ENCODE measurements at places on chromosomes 13 and 19. TPM values are rescaled to one million over a fixed set of nuclear protein-coding genes. Genes with fewer than 3 reads are reported as not detected.

GRCh38 chr19:29263305-29264135, 50.6 kb upstream of the UQCRFS1 start:
- DNase-seq: no peak

The PRTN3 gene
- 28.9 TPM for total RNA-seq

DNA sequence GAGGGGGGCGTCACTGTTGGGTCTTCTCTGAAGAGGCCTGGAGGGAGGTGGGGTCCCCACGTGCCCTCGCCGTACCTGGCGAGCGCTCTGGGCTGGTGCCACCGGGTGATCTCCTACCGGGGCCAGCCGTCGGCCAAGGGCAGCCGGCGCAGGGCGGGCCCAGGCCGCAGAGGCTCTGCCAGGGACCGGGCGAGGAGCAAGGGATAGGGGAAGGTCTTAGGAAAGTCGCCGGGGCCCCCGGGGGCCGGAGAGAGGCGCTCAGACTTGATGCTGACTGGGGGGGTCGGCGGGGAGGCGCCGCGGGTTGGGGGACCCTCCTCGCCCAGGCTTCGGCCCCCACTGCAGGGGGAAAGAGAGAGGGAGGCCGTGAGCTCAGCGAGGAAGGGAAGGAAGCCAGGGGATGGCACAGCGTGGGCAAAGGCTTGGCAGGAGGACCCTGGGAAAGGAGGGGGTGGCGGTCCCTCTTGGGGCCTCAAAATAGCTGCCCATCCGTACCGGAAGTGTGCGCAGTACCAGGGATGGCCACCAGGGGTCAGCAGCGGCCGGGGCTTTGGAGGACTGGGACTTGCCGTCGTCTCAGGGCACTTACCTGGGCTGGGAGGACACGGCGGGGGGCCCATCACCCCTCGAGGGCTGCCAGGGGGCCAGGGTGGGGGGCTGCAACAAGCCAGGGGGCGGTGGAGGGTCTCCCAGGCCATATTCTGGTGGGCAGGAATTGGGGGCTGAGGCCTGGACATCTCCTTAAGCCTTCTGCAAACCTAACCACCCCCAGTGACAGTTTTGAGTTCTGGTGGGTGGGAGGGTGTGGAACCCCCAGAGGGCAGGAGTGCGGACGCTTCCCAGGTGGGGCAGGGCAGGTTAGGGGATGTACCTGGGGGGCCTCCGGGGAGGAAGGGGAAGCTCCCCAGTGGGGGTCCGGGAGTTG, 7.7 kb upstream of the TMEM161A start:
- peak; percentile 53 for DNase-seq

GRCh38 chr13:95679722-95680121, 2.8 kb downstream of the DNAJC3 start:
- DNase-seq: no peak

- DNase-seq: no peak
Measured at GRCh38 chr13:66859934-66860877, 369.9 kb downstream of the PCDH9 start.

GRCh38 chr19:54189145-54189734, at the start of gene MBOAT7:
Gene MBOAT7 (minus strand): TSS chr19:54189580. CDS start chr19:54188508, 1,072 bp downstream.
- DNase-seq: no peak

DNA sequence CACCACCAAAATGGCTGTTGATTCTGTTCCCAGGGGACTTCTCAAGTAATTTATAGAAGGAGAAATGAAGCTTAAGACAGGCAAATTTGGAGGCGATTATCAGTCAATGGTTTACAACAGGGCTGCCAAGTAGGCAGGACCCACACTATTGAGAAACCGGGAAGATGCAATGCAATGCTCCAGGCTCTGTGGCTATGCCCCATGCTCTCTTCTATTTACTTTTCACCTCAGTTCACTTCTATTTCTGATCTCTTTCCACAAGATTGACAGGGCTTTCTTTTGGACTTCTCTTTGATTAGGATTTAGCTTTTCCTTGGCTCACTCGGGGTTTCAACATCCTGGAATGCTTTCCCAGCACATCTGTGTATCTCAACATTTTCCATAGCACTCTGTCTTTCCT, 12.7 kb upstream of the RCBTB2 start:
- DNase-seq: no peak

GRCh38 chr13:29454931-29455481, 140.5 kb downstream of the SLC7A1 start:
- no peak for DNase-seq

DNA sequence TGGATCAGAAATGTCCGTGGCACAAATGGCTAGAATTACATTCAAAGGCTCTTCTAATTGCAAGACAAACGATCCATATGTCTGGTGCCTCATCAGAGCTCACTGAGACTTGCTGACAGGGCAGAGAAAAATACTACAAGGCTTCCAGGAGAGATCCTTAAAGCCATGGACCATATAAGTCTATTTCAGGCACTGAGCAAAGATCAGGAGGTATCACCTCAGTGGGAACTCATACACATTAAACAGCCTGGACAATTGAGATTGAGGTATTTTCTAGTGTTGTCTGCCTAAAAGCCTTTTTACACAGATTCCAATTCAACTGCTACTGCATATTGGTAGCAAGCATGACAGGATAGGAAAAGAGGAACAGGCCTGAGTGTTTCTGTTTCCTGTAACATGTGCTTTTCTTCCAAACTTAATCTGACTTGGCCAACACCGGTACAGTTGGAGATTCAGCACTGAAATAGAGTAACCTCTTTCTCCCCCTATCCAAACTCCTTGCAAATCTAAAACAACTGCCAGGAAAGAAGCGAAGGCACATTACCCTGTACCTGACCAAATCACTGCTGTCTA, 65.9 kb downstream of the SERP2 start:
- DNase-seq: no peak

- DNase-seq: no peak
Measured at GRCh38 chr19:6260912-6261650, 18.7 kb downstream of the MLLT1 start.

- no peak for DNase-seq
Measured at GRCh38 chr19:5947435-5947834, 30.5 kb downstream of the RANBP3 start.

DNA sequence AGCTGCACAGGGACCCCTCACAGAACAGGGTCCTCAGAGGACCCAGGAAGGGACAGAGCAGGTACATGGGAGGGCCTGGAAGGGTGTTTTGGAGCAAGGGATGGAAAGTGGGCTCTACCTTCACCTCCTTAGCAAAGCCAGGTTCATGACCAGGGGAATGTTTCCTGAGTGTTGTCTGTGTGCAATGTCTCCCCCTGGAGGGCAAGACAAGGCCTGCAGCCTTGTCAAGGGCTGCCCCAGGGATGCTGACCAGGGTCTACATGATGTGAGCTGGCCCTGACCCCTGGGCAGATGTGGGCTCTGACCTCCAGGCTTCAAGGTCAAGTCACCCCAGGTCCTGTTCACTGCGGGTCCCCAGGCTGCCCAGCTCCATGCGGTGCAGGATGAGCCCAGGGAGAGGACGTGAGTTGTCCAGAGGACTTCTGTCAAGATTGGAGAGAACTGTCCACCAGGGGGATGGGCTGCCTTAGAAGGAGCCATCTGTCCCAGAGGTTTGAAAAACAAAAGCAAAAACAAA, 1.0 kb upstream of the CEACAM1 start:
- no peak for DNase-seq

DNA sequence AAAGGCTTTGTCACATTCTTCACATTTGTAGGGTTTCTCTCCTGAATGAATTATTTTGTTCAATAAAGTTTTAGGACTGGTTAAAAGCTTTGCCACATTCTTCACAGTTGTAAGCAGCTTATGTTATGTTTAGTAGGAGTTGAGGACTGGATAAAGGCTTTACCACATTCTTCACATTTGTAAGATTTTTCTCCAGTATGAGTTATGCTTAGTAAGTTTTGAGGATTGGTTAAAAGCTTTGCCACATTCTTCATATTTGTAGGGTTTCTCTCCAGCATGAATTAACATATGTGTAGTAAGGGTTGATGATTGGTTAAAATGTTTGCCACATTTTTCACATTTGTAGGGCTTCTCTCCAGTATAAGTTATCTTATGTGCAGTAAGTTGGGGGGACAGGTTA, 79.9 kb downstream of the ZNF431 start:
- no peak for DNase-seq
